ENCODE measurements at places on chromosomes 1 and 21.

- DNase-seq, result no peak
Observed at GRCh38 chr1:184827600-184828368, 73.1 kb upstream of the EDEM3 start.

- no peak for DNase-seq
Observed at GRCh38 chr1:84635429-84635828, 54.8 kb downstream of the SSX2IP start.

- no peak for DNase-seq
Observed at GRCh38 chr1:1343811-1344421, 5.3 kb downstream of the DVL1 start.

DNA sequence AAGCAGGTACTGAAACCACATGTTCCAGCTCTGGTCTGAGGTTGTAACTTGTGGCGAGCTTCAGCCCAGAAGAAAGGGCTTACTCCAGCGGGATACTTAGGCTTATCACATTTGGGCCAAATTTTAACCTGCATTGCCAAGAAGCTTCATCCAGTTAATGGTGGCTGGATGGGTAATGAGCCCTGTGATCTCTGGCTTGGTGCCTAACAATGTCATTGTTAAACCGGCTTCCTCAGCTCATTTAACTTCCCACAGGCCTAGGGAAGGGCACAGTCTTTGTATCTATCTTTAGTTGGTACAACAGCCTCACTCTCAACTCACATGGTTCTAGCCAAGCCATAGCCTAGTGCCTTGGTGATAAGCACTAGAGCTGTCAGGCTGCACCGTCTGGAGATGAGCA is 43.6 kb upstream of the CCDC190 start:
- no peak for DNase-seq

DNA sequence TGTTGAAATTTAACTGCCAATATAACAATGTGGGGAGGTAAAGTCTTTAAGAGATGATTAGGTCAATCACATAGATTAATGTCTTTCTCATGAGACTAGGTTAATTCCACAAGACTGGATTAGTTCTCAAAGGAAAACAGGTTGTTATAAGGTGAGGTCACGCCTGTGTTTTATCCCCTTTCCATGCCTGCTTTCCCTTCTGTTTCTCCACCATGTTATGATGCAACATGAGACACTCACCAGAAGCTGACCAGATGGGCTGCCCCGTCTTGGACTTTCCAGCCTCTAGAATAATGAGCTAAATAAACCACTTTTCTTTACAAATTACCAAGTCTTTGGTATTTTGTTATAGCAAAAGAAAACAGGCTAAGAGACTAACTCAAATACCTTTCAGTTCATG is 70.8 kb downstream of the DDAH1 start:
- no peak for DNase-seq

- DNase-seq, result no peak
Observed at GRCh38 chr1:30083800-30084464, 639.5 kb downstream of the MATN1 start.

DNA sequence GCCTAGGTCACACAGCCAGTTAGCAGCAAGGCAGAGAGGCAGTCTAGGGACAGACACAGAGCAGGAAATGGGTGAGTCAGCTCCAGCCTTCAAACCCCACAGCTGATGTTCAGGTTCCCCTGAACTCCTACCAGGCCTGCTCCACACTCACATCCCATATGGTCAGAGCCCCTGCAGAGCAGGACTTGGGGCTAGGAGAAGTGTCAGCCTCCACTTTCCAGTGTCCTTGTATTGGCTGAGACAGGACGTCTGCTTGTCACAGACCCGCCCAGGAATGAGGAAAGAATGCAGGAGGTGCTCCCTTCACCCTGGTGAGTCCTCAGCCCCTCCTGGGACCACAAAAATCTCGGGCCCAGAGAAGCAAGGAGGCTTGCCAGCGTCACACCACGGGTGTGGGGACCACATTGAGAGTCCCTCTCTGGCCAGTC is 92.5 kb downstream of the LACTBL1 start:
- no peak for DNase-seq

GRCh38 chr1:194071205-194071604 is 884.8 kb upstream of the B3GALT2 start:
- no peak for DNase-seq

GRCh38 chr21:21722731-21723130 is 724.5 kb downstream of the NCAM2 start:
- DNase-seq, result no peak

DNA sequence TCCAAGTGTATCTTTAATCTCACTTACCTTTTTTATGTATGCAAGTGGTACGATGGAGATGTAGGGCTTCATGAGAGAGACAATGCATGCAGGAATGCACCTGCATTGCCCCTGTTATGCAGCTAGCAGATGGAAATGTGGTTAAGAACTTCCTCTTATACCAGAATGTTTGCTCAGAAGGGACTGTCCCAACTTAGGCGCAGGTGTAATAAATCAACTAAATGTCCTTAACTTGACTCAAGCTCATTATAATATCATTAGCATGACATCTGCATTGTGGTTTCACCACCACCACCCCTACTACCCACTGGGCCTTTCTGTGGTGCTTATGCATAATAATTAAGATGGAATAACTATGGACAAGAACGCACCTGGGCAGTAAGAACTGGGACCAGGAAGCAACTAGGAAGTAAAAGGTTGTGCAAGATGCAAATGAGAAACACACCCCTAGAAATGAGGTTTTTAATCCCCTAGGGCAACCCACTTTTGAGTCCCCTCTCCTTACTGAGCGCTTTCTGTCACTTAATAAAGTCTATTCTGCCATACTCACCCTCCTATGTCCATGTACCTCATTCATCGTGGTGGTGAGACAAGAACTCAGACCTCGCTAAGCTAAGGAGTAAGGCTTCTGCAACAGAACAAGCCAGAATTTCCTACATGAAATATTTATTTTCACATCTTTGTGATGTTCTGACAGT is 1103.3 kb upstream of the B3GALT2 start:
- peak; percentile 32 for DNase-seq

DNA sequence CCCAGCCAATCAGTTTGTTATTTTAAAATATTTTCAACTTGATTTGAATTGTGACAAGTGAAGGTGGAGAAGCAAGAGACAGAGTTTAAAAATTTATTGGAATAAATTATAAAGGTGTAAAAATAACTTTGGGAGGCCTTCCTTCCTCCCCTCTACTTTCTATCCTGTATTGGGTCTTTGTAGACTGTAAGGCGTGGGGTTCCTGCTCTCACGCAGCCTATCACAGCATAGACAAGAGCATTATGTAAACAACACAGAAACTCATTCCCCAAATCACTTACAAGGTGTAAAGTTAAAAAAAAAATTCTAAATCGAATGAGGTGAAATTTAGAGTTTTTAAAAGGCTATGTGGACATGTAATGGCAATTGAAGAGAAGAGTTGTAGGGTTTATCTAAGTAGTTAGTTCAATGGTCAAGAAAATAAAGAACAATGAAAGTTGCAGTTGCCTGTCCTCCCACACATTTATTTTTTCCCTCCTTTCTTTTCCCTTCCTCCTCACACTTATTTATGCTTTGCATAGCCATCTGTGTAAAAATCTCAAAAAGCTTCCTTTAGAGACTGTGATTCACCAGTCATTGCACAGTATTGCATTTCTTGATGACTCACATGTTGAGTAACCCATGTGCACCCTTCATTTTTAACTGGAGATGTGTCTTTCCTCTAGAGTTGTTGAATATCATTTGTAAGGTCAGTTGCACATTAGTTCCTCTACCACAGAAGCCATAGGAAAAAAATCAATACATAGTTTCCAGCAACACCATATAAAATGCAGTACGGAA is 242.2 kb downstream of the PTPRC start:
- DNase-seq, result no peak

DNA sequence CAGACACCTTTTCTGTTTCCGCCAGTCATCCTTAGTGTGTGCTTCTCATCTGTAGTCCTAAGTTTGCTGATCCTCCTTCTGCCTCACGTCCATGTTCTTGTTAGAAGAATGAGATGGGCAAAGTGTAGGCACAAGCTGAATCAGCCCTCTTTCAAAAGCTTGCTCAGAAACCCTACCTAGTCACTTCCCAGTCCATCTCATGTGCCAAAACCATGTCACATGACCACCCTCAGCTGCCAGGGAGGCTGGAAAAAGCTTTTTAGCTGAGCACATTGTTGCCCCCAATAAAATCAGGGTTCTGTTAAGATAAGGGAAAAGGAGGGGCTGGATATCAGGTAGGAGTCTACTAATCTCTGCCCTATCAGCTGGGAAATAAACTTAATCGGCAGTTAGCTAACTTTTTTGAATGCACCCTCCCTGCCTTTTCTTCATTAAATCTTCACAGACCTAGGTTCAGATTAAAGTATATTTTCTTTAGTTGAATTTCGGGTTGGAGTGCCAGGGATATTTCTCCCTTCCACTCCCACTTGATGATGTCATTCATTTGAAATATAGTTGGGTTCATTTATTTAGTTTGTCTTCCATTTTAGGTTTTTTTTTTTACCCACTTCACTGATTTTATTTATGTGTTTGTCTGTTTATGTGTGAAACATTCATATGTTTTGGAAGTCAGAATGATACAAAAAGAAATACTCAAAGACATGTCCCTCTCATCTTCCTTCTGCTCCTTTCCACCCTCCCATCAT is 129.2 kb downstream of the ROR1 start:
- no peak for DNase-seq

- peak; percentile 44 for DNase-seq
Observed at GRCh38 chr1:235011064-235011598, 117.5 kb downstream of the TOMM20 start.

DNA sequence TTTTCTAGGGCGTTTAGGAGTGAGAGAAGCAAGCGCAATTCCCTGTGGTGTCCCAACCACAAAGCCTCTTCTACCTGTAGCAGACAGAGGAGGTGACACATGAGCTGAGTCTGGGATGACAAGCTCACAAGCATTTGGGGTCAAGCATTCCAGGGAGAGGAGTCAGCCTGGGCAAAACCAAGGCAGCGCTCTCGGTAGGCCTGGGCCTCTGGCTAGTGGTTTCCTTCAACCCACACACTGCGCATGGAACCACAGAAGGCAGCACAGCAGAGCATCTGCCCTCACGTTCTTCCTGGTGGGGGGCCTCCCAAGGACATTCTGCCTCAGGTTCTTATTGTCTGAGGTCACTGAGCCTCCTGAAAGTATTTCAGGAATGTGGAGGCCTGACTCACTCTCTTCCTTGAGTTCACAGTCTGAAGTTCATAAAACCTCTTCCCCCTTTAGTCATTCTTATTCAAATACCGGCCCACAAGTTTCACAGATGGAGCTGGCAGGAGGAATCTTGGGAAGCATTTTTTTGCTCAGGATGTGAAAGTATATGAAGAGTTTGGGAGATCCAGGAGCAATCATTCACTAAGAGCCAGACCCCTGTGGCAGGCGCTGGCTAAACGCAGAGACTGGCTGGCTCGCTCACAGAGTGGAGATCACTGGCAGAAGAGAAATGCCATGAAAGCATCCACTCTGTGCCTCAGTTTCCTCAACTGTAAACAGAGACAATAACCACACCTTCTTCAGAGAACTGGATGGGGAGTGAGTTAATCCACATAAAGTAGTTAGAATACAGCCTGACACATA is 26.8 kb downstream of the CCN1 start:
- DNase-seq, result no peak

- no peak for DNase-seq
Observed at GRCh38 chr21:36783612-36784374, 84.9 kb downstream of the SIM2 start.

DNA sequence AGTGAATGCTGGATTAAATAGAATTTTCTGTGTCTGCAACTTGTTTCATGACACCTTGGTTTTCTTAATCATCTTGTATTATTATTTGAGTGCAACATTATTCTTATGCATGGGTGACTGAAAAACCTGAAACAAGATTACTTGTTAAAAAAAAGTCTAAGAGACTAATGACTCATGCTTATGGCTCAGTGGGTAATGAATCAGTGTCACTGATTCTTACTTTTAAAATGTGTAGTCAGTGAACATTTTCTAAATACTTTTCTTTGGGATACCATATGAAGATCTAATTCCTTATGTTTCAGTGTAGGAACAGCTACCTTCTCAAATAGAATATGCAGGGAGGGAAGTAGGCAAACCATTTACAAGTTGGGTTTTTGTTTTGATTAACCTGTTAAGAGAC is 65.5 kb downstream of the PRKAA2 start:
- DNase-seq, result no peak

Data from T-helper 9 cell (primary cell).